LoVo (cell line): ENCODE measurements at places on chromosomes 1 and 21.

GRCh38 chr1:202306535-202307345 is 35.0 kb downstream of the UBE2T start:
- no peak for DNase-seq

- DNase-seq, result no peak
Measured at GRCh38 chr1:19179597-19180264, 30.3 kb downstream of the UBR4 start.

DNA sequence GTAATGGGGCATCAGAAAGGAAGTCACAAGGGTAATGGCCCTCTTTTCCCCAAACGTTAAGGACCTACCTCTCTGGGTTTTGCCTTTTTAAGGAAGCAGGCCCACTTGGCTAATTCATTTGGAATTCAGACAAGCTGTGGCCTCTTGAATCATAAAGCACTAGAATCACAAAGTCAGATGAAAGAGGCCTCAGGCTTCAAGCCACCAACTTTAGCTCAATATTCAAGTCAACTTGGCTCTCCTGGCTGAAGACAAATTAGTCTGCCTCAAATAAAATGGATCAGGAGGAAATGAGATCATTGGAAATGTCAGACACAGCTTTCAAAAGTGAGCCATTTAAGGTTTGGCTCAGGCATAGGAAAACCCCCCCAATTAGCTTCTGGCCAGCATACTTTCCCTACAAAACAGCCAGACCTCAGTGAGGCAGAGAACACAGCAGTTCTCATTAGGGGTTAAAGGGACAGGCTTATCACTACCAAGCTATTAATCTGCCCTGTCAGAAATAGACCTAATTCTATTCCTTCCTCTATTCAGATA is 34.3 kb downstream of the SLC35D1 start:
- no peak for DNase-seq

- DNase-seq, result no peak
Measured at GRCh38 chr1:176696109-176696508, 233.1 kb downstream of the PAPPA2 start.

DNA sequence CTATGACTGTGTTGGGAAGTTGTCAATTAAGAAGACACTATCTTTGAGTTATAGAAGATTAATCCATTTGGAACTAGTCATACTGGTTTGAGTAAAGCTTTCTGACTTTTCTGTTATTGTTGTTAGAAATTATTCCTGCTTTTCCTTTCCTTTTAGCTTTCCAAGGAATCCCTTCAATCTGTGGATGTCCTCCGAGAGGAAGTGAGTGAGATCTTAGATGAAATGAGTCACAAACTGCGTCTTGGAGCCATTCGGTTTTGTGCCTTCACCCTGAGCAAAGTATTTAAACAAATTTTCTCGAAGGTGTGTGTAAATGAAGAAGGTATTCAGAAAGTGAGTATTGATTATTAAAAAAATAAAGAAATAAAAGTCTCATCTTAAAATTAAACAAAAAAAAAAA is 19.3 kb downstream of the GNPAT start:
- no peak for DNase-seq

DNA sequence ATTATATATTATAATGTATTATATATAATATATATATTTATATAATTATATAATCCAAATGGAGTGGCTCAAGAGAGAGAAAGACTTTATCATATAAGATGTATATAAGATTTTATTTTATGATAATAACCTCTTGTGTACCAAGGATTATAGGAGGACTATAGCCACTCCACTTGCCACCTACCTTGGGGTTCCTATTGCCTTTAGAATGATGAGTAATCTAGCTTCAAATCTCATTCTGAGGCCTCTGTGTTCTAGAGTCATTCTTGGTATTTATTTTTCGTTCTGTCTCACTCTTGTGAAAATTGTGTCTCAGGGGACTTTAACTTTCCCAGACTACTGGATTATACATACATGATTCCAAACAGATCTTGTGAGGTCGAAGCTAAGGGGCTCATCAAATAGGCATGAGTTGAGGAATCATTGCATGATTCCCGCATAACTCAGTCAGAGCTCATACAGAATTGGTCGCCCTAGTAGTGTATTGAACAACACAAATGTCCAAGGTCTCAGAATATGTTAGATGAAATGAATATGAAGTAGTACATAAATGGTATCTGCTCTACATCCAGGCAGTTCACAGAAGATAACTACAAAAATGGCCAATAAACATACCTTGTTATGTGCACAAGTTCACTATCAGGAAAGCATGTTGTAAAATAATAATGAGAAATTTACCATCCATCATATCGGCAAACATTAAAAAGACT is 159.5 kb upstream of the RNPC3 start:
- no peak for DNase-seq

DNA sequence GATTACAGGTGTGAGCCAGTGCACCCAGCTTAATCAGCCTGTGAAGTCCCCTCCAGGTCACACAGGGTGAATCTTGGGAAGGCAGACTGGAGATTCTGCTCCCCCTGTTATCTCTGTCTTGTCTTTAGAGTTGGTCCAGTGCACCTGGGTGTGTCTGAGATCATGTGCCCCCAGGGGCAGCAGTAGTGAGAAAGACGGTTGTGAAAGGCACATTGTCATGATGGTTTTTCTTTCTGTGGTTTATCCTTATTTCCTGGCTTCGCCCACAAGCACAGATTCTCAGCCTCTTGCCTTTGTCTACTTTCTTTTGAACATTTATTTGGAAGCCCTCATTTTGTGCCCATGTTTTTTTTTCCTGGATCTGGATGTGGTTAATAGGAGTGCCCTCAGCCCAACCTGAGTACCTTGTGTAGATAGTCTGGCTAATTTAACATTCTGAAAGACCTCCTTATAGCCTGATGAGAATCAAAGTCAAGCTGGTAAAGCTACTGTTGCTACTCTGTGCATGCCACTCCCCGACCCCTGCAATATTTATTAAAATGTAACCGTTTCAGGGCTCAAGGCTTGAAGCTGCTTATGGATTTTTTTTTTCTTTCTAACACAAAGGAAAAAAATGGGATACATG is 23.7 kb downstream of the UCK2 start:
- DNase-seq, result no peak

- no peak for DNase-seq
Measured at GRCh38 chr1:47459253-47459788, 21.5 kb downstream of the FOXD2 start.
